Activated T-helper 1 cell treated with Interleukin-2 at 50 U/mL for 16 hours (primary cell): ENCODE measurements at places on chromosomes 11 and 22.

GRCh38 chr11:1194977-1195681 lies 27.7 kb upstream of the MUC5B start:
- no peak for DNase-seq

GRCh38 chr22:25388866-25389540 lies 169.6 kb downstream of the CRYBB2 start:
- no peak for DNase-seq

DNA sequence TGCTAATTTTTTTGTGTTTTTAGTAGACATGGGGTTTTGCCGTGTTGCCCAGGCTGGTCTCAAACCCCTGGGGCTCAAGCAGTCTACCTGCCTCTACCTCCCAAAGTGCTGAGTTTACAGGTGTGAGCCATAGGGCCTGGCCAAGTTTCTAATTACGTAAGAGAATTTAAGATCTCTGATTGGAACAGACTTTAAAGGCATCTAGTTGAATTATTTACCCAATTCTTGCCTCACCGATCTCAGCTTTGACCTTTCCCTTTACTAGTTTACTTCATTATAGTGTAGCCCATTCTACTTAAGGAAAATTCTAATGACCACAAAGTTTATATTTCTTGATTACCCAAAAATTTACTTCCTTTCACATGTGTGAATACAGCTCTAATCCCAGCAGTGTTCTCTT lies 81.6 kb downstream of the YAP1 start:
- no peak for DNase-seq

DNA sequence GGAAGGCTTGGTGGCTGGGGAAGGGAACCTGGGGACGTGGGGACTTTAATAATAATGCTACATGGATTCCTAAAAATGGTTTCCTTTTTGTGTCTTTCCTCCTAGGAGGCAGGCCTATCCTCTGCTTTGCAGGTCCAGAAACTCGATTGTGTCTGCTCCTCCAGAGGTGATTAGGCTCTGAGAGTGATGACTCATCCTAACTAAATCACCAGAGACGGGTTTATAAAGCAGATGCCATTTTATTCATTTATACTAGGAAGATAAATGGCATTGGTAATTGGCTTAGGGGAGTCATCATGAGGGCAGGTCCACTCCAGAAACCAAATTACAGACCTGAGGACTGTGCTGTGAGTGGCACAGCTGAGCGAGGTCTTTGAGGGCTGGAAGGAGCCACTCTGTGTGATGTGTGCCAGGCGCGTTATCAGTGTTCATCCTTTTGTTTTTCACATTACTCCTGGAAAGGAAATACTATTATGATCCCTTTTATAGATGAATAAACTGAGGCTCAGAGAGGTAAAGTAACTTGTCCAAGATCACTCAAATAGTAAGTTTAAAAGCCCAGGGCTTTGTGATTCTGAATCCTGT lies 7.1 kb downstream of the NLRX1 start:
- no peak for DNase-seq

- DNase-seq = peak; percentile 72
Observed at GRCh38 chr22:21567456-21568346, at the start of gene UBE2L3. TSS of gene UBE2L3 (plus strand) at chr22:21567714. CDS start at chr22:21567745, 31 bp downstream.
